Caki2 (cell line): ENCODE measurements at places on chromosomes 6 and 20.
A peak's percentile ranks its signal among the peaks of the same experiment; 100 is the strongest.

GRCh38 chr20:14724468-14724867 lies 387.1 kb upstream of the FLRT3 start:
- no peak for DNase-seq

DNA sequence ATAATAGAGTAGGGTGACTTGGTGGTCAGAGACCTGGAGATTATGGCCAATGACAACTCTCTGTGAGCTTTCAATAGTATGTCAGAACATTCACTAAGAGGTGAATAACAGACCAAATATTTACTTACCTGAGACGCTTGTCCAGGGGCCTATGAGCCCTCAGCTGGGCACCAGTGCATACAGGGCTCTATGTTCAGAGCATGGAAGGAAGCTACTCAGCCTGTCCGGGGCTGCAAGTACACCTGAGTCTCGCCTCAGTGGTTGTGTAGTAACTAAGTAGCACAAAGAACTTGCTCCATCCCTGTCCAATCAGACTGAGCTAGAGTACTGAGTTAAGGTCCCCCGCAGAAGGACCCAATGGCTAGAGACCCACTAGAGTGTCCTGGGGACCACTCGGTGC lies 11.6 kb upstream of the SCGN start:
- no peak for DNase-seq

- no peak for DNase-seq
Observed at GRCh38 chr6:650098-650497, 6.8 kb downstream of the HUS1B start.

- peak; percentile 58 for DNase-seq
Observed at GRCh38 chr6:16333580-16333979, 95.2 kb downstream of the GMPR start.

DNA sequence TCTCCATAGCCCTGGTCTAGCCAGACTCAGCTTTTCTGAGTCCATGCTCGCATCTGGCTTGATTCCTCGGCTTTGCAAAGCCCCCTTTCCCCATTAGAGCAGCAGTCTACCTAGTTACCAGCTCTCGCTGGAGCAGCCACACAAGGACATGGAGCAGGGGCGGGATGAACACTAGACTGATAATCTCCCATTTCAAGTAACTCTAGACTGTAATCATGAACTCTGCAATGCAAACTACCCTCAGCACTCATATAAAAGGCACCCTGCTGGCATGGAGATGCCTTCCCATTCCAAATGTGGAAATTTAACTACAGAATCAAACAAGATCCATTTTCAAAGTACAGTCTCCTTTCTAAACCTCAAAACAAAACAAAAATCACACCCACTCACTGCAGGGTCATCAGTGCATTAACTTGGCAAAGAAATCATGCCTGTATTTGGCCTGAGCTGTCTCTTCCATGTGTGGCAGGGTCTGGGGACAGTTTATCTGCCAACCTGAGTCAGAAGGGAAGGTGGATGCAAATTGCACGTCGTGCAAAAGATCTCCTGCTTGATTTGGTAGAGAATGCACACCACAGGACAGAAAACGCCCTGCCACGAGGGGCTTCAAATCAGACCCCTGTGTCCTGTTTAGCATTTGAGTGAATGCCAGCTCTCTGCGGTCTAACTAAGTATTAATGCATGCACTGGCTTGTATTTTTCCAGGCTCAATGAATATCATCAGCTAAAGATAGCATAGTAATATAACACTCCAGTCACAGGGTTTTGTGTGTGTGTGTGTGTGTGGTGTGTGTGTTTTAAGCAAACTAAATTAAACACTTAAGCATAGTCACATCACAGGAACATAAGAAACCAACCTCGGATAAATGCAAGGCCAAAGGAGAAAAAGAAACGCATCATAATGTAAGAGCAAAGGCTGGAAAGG lies 85.3 kb downstream of the MYLK4 start:
- no peak for DNase-seq

GRCh38 chr20:41228858-41229257 lies 88.7 kb downstream of the ZHX3 start:
- no peak for DNase-seq

GRCh38 chr20:33908336-33908735 lies 85.4 kb upstream of the RALY start:
- DNase-seq, result no peak

- DNase-seq, result no peak
Observed at GRCh38 chr20:17663040-17663399, 19.0 kb downstream of the RRBP1 start.

DNA sequence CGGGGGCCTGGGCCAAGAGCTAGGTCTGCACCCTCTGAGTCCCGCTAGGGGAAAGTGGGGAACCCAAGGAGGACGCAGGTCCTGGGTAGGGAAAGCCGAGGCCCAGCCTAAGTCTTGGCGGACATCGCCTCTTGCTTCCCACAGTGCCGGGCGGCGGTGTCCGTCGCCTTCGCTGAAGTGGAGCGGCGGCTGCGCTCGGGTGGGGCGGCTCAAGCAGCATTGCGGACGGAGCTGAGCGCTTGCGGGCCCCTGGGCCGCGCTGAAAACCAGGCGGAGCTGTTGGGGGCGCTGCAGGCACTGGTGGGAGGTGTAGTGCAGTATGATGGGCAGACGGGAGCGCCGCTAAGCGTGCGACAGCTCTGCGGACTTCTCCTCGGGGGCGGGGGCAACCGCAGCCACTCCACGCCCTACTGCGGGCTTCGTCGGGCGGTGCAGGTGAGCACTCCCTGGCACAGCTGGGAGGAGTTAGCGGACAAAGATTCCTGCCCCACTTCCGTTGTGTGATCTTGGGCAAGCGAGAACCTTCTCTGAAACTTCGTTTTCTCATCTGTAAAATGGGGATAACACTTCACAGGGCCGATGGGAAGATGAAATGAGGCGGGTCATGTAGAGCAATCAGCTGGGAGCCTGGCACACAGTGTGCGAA lies 4.2 kb downstream of the PRSS16 start:
- peak; percentile 96 for DNase-seq

DNA sequence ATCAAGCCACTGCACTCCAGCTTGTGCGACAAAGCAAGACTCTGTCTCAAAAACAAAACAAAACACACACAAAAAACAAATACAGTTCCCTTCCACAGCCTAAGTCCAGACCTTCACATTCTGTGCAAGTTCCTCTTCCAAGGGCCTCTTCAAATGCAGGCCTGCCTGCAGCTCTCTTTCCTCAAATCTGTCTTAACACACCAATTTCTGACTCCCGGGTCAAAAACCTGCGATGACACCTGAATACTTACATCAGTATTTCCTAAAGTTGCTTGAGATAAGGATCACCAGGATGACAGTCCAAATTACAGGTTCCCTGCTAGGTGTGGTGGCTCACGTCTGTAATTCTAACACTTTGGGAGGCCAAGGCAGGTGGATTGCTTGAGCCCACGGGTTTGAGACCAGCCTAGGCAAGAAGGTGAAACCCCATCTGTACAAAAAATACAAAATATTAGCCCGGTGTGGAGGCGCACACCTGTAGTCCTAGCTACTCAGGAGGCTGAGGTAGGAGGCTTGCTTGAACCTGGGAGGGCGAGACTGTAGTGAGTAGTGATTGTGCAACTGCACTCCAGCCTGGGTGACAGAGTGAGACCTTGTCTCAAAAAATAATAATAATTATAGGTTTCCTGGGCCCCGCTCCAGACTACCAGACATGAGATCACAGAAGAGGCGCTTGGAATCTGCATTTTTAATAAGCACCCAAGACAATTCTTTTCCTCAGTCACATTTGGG lies 8.8 kb upstream of the PARD6B start:
- no peak for DNase-seq

- DNase-seq, result no peak
Observed at GRCh38 chr6:5023923-5024322, 20.1 kb upstream of the RPP40 start.

GRCh38 chr6:42338744-42339222 lies 112.9 kb downstream of the TRERF1 start:
- DNase-seq, result peak; percentile 98

DNA sequence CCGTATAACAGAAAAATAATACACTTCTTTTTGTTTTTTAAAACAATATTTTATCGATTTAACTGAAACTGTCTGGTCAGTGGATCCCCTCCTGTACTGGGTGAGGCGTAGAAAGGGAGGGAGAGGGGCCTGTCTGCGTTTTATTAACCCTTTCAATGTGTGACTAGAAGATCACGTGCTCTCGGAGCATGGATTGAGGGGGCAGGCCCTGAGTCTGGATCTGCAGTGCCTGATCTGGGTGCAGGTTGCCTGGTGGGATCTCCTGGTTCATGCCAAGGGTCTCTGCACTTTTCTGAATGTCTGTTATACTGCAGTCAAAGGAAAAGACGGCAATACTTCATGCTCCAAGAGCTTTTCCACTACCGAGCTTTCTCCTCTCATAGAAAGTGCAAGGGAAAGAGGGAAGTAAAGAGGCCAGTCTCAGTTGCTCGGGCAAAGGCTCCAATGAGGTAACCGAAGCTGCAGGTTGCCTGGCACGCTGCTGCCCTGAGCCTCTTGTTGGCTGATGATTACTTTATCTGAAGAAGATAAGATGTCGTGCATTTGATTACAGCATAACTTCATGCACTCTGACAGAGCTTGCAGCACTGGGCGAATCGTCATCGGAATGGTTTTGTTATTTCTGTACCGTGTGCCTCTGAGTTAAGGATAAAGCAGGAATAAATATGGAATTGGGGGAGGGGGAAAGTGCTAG lies 167.5 kb upstream of the PMEPA1 start:
- no peak for DNase-seq

GRCh38 chr6:26383624-26384417 lies 913 bp downstream of the BTN2A2 start:
- DNase-seq, result peak; percentile 83

DNA sequence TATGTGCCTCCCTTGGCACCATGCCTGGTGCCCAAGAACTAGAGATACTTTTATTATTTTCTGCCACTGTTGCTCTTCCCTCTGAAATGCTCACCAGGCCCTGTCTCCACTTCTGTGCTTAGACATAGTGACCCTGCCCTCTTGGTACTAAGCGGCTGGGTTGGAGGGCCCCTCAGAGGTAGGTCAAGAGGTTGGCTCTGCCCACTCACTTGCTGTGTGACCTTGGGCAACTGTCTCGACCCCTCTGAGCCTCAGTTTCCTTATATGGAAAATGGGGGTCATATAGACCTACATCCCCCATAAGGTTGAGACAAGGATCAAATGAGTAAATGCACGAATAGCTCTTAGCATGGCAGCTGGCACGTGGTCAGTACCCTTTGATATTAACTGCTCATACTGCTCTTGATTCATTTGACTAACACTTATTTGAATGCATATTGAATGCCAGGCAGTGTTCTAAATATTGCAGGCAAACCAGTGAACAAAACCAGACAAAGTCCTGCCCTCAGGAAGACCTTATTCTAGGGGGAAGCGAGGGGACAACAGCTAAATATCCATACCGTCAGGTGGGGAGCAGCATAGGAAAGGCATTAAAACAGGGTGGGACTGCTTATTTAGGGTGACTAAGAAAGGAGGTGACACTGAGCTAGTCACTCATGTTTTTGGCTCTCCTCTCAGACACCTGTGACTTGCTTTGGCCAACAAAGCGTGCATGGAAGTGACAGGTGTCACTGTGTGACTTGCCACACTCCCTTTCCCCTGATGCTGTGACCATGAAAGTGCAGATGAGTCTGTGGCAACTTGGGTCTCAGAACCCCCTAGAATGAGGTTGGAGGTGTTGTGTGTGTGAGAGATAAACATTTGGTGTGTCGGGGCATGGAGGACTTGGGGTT lies 14.3 kb upstream of the SPO11 start:
- DNase-seq, result no peak

- no peak for DNase-seq
Observed at GRCh38 chr6:159038914-159039884, 5.6 kb downstream of the TAGAP start.

GRCh38 chr6:156890627-156891314 lies 113.6 kb downstream of the ARID1B start:
- DNase-seq, result no peak

- peak; percentile 87 for DNase-seq
Observed at GRCh38 chr6:11272491-11273192, 40.2 kb upstream of the NEDD9 start.

DNA sequence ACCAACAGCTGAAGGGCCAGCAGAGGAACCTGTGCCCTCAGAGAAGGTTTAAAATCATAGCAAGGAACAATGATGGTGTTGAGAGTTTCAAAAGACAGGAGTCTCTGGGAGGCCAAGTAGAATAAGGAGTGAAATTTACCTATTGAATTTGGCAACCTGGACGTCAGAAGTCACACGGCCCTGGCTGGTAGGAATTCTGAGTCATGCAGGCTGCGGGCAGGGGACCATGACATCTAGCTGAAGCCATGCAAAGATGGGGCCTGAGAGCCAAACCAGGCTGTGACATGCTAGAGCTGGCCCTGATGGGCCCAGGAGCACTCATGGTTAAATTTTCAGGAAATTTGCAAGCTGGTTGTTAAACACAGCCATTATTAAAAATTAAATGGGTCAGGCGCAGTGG lies 64.0 kb upstream of the SNX9 start:
- DNase-seq, result peak; percentile 55

DNA sequence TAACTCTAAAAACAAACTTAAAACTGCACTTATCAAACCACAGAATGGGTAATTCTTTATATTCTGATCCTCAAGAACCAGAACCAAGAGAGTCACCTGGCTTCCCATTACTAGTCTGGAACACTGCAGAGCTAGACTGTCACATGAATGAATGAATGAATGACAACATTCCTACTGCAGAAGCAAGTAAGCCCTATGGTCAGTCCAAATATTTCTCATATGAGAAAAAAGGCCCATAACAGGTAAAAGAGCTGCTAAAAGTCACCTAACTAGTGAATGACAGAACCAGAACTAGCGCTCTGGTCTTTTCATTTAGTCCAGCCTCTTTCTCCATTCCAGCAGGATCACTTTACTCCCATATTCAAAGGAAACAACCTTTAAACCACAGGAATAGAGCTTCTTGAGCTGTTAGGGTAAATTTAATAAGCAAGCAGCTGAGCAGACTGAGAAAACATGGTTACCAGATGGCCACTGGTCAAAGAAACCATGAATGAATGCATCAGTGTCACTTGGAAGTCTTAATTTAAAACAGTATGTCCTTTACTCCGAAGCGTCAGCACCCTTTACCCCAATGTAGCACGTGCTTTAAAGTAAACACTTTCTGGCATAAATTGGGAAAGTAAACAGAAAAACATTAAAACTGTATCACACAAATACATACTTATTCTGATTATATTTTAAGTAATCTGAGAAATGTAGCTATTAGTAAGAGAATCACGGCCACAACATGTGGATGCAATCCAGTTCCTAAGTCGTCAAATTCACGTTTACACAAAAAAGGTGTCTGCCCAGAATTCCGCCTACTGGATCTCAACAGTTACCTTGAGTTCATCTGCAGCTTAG lies 1.4 kb downstream of the PREP start:
- no peak for DNase-seq

DNA sequence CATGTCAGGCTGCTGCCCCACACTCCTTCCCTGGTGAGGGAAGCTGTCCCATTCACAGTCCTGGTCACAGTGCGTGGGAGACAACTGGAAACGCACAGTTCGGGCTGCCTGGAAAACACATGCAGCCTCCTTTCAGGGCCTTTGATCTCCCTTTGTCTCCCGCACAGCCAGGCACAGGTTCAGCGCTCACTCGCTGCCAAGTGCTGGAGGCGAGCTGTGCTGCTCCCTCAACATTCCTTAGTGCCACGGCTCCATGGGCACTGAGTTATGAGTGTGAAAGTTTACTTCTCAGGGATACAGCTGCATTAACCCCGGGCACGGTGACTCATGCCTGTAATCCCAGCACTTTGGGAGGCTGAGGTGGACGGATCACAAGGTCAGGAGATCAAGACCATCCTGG lies 9.1 kb downstream of the YTHDF1 start:
- DNase-seq, result peak; percentile 81

GRCh38 chr6:13629459-13630116 lies 14.5 kb downstream of the NOL7 start:
- no peak for DNase-seq
